Activated naive CD4-positive, alpha-beta T cell treated with anti-CD3 and anti-CD28 coated beads for 36 hours (primary cell): ENCODE measurements at places on chromosomes 1 and 21.

GRCh38 chr1:27021354-27022031 is 8.8 kb upstream of the TENT5B start:
- H3K36me3 ChIP-seq: no peaks in the 10 kb centered on the region
- H3K27ac ChIP-seq: no peak overlapping the region
- H3K27me3 ChIP-seq: no peaks in the 10 kb centered on the region
- no peaks in the 10 kb centered on the region for H3K4me1 ChIP-seq
- no peak overlapping the region for H3K4me3 ChIP-seq
- DNase-seq: no peak

DNA sequence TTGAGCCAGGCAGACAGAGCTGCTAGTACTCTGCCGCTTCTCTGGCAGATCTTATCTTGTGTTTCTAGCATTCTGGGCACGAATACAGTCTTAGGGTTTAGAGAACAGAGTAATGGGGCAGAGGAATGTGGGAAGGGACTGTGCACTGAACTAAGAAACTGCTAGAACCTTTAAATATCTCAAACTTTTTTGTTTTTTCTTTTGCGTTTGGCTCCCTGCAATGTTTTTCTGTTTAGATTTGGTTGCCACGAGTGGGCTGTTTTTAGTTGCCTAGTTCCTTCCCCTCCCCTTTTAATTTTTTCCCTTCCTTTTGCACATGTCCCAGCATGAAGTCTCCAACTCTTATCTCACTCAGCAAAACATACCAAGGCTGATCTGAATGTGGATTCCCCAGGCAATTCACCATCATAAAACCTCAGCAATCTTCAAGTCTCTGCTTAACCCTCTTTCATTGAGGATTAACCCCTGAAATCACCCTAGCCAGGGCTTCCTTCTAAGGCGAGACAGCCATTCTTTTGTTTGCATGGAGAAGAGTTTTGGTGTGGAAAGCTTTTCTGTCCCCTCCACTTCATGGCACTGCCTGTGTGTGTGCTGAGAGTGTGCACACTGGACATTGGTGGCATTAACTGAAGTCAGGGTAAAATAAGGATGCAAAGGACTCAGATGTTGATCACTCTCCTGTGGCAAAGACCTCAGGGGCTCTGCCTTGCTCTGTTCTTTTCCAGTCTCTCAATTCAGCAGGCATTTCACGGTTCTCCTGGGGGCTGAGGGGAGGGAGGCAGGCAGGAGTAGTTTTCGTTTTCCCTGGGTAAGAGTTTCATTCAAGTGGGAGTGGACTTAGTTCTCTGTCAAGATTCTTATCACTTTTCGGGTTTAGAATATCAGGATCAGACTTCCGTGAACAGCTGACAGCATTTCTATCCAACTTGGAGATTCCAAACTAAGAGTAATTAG is 2.8 kb upstream of the ATF3 start:
- H3K36me3 ChIP-seq: peaks cover 16% of the 10 kb centered on the region
- no peak overlapping the region for H3K4me3 ChIP-seq
- DNase-seq: no peak
- H3K4me1 ChIP-seq: peaks cover 42% of the 10 kb centered on the region
- H3K27ac ChIP-seq: no peak overlapping the region

DNA sequence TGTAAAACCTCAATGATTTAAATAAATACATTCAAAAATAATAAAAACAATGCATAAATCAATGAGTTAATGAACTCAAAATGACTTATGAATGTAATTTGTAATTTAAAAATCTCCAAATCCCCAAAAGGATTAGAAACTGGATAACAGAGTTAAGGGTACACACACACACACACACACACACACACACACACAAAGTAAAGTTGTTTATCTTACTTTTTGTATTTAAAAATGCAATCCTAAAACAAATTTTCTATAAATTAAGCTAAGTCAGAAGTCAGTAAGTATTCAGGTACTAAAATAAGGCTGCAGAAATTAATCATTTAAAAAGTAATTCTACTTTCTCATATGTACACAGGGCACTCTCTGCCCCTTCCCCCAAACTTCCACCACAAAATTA is 1.8 kb downstream of the LRIF1 start:
- no peak overlapping the region for H3K27ac ChIP-seq
- H3K4me3 ChIP-seq: no peak overlapping the region
- H3K4me1 ChIP-seq: peaks cover 34% of the 10 kb centered on the region
- no peaks in the 10 kb centered on the region for H3K27me3 ChIP-seq
- H3K36me3 ChIP-seq: peaks cover 41% of the 10 kb centered on the region
- no peak for DNase-seq

GRCh38 chr1:55825461-55825860 is 610.3 kb upstream of the USP24 start:
- H3K4me3 ChIP-seq: no peak overlapping the region
- H3K4me1 ChIP-seq: no peaks in the 10 kb centered on the region
- DNase-seq: no peak
- no peaks in the 10 kb centered on the region for H3K36me3 ChIP-seq
- H3K27ac ChIP-seq: no peak overlapping the region

GRCh38 chr1:171081314-171081753 is 9.4 kb upstream of the FMO3 start:
- H3K4me3 ChIP-seq: no peak overlapping the region
- no peaks in the 10 kb centered on the region for H3K4me1 ChIP-seq
- H3K27me3 ChIP-seq: peaks cover 4% of the 10 kb centered on the region
- H3K27ac ChIP-seq: no peak overlapping the region
- no peaks in the 10 kb centered on the region for H3K36me3 ChIP-seq
